ENCODE measurements at places on chromosomes 3 and 15.

DNA sequence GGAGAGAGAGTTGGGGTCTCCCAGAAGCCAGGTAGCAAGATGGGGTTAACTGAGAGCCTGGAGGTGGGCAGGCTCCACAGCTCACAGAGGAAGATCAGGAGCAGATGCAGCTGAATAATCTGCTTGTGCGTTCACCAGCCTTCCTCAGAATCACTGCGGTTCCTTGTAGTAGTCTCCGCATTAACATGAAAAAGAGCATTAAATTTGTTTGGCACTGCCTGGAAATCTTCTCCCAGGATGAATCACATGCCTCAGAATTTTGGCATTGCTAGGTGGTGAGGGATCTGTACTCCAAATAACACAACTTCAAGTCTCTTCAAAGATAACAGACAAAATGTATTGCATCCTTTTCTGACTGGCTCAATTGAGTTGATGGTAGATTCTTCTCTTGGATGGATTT lies 700.6 kb upstream of the ARRDC4 start:
- DNase-seq: no peak

DNA sequence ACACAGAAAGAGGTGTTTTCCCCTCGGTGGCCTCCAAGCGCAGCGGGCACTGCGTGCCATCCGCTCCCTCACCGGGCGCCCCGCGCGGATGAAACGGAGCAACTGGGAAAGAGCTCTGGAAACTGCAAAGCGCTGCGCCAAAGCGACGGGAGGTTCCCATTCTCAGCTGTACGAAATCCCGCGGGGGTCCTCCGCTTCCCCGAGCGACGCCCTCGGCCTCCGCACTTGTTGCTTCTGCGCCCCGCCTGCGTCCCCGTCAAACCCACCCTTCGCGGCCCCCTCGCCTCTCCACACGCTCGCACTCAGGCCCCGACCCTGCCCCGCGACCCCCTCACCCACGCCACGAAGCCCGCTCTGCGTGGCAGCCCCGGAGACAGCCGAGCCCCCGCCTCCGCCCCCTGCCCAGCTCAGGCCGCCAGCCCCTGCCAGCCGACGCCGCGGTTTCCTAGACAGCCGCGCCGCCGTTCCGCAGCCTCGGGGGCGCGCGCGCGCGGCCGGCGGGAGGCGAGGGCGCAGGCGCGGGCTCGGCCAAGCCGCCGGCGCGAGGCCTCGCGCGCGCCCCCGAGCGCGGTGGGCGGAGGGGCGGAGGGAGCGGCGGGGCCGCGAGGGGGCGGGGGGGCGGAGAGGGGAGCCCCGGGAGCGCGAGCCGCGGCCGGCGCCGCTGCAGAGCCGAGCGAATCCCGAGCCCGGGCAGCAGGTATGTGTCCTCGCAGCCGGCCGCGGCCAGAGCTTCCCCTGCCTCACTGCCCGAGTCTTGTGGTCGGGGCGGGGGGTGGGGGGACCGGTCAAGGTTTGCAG lies at the start of gene TMEM266:
TSS of gene TMEM266 (plus strand) at position 666 of the 798 bp plus-strand sequence. CDS start 74,279 bp downstream, outside the sequence.
- DNase-seq: peak; percentile 60

- peak; percentile 74 for DNase-seq
Observed at GRCh38 chr3:144085964-144086363, 114.3 kb downstream of the DIPK2A start.

DNA sequence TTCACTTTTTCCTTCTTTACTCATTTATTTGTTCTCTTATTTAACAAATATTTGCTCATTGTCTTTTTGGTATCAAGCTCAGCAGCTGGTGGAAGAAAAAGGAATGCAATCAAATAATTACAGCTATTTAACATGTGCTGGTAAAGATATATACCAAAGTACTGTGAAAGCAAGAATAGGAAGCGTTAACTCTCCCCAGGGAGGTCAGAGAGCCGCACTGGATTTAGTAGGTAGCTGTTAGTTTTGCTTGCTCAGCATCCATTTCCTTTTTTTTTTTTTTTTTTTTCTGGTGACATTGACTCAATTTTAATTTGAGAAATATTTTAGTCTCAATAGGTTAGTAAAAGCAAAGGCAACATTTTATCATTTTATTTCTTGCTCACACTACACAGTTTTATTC lies 308.5 kb upstream of the MDFIC2 start:
- DNase-seq: no peak

GRCh38 chr3:177282119-177282655 lies 84.9 kb upstream of the TBL1XR1 start:
- DNase-seq: no peak

GRCh38 chr3:99918715-99919114 lies 101.1 kb downstream of the CMSS1 start:
- DNase-seq: no peak

DNA sequence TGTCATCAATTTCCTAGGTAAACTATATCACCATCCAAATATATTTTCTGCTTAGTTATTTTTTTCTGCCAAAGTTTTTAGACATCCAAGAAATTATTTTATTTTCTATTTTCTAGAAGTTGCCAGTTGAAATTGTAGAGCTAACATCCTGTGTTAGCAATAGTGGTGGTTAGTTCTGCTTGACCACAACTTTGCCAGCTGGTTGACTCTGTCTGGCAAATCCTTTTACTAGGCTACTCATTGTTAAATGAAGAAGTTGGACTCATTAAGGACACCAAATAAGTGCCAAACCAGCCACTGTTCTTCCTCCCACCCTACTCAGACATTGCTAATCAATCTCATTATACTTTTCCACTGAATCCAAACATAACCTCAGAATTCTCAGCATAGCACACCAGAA lies 15.4 kb upstream of the CRBN start:
- DNase-seq: peak; percentile 63
